ENCODE measurements at places on chromosomes 7 and 10. TPM values are rescaled to one million over a fixed set of nuclear protein-coding genes. Genes with fewer than 3 reads are reported as not detected.
A peak's percentile ranks its signal among the peaks of the same experiment; 100 is the strongest.

GRCh38 chr10:113522460-113522859 is 30.4 kb upstream of the HABP2 start:
- peak; percentile 19 for DNase-seq

DNA sequence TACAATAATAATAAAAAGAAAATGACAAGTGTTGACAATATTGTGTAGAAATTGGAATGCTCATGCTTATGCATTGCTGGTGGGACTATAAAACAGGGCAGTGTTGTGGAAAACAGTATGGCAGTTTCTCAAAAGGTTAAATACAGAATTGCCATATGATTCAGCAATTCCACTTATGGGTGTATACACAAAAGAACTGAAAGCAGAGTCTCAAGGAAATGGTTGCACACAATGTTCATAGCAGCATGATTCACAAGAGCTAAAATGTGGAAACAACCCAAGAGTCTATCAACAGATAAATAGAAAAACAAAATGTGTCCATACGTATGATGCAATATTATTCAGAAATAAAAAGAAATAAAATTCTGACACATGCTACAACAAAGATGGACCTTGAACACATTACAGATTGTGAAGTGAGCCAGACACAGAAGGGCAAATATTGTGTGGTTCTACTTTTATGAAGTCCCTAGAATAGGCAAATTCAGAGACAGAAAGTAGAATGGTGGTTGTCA is 64.8 kb upstream of the GRM8 start:
- no peak for DNase-seq

GPR26 gene
- not detected for total RNA-seq

MPP7 gene
- total RNA-seq: 7.8 TPM

PDE6C gene
- total RNA-seq: not detected

- no peak for DNase-seq
Observed at GRCh38 chr7:146636581-146636980, 520.0 kb downstream of the CNTNAP2 start.

DNA sequence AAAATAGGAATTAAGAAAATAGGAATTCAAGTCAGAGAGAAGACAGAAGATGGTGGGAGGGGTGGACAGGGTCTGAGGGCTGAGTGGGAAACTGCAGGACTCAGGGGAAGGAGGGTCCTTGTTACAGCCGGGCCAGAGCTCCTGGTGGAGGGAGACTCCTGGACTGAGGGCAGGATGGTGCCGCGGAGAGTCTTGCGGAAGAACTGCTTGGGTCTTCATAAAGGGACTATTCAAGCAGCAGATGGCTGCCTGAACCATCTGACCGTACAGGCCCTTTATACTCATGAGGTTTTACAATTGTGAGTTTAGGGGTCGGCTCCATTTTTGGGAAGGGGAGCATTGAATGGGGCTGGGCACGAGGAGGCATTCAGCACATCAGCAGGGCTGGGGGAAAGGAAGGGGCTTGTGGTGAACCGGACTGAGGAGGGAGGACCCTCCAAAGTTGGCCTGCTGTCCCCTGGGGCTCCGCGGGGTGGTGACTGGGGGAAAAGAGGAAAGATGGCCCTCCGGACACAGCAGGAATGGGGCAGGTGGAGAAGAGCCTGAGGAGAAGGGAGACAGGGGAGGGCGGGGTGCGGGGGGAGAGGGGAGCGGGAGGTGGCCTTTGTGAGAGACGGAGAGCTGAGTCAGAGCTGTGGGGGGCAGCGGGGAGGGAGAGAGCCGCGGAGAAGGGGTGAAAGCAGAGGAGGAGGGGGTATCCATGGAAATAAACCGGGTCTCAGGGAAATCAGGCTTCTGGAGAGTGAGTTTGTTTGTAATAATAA is 1.5 kb downstream of the FAM131B start:
- no peak for DNase-seq

DNA sequence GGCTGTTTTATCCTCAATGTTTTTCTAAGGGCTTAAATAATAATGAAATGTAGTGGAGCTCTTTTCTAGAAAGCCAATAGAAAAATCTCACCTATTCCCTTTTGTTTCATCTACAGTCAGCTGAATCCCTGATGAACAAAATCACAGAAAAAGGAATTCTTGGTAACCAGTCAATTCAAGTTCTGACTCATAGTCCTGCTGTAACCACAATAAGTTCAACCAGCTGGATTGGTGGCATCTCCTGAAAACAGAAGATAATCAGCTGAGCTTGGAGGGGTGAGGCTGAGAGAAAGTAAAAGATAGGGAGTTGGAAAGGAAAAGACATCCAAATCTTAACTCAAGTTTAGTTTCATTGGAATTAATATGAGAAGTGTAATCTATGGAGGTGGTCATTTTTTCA is 772.1 kb downstream of the CCSER2 start:
- no peak for DNase-seq

DNA sequence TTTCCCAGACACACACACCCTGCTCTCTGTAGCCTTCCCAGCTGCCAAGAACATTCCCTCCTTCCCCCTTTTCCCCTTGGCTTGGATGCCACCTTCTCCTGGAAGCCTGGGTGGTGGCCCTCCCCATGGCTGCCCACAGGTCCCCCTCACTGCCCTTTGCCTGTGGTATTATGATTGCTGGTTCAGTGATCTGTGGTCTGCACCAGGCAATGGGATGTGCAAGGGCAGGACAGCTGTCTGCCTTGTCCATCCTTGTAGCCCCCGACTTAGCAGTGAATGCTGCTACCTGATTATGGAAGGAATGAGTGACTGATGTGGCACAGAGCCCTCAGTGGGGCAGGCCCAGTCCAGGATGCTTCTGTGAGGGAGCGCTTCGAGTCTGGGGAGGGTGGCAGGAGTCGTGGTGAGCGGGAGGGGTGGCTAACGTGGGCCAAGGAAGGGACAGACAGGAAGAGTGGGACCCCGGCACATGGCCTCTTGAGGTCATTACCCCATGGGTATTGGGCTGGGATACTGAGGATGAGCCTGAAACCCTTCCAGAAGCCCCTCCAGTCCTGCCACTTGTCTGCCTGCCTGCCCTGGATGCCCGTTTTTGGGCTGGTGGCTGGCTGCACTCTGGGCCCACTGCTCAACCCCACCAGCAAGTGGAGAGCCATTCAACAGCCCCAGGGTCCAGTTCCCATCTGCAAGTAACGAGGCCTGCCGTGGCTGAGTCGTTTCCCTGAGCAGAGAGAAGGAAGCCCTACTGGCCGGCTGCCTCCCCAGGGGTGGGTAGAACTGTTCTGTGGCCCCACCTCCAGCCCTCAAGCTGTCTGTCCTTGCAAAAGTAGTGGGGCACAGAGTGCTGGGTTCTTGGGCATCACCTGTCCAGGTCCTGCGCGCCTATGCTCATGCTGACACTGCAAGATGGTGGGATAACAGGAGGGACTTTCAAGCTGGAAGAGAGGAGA is 8.8 kb downstream of the CHST3 start:
- DNase-seq: no peak

- DNase-seq: no peak
Observed at GRCh38 chr7:30276203-30276900, 8.0 kb upstream of the ZNRF2 start.

DNA sequence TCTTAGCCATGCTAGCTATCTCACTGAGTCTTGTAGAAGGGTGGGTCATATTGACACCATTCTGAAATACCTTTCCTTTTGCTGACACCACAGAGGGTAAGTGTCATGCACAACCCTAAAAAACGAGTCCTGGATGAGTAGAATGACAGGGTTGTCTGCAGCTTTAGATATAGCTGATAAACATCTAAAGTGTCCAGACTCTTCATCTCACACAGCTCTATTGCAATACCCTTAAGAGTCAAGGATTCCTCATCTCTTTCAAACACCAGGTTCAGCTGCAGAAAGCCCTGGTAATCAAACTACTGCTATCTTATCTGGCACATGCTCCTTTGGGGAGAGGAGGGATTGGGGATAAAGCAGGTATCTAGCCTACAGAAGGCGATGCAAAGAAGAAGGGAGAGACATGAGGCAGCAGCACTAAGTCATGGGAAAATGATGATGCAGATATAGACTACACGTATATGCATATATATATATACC is 127.0 kb downstream of the ANK3 start:
- no peak for DNase-seq

- peak; percentile 74 for DNase-seq
Observed at GRCh38 chr10:79435271-79436065, 10.0 kb downstream of the ZCCHC24 start.

VWA2 gene
- total RNA-seq: 0.62 TPM

- peak; percentile 42 for DNase-seq
Observed at GRCh38 chr10:131775833-131776232, 125.0 kb upstream of the PPP2R2D start.
